Smooth muscle cell of trachea (primary cell): ENCODE measurements at places on chromosomes 13 and 19. TPM values are rescaled to one million over a fixed set of nuclear protein-coding genes. Genes with fewer than 3 reads are reported as not detected.

NBEA gene
- total RNA-seq, result 6.8 and 7.4 TPM in 2 replicates

FRY gene
- 15.1 and 24.3 TPM in 2 replicates for total RNA-seq

LSR gene
- total RNA-seq, result 0.29 and 0.66 TPM in 2 replicates

ZNF681 gene
- total RNA-seq, result 0.50 and 0.87 TPM in 2 replicates

LILRA1 gene
- total RNA-seq, result not detected in 2 replicates
